Muscle of back (tissue), 13 donors: ENCODE measurements at places on chromosomes 1 and 21. TPM values are rescaled to one million over a fixed set of nuclear protein-coding genes. Genes with fewer than 3 reads are reported as not detected.
A peak's percentile ranks its signal among the peaks of the same experiment; 100 is the strongest.

GRCh38 chr1:59008599-59009347, 224.9 kb upstream of the JUN start:
- no peak for DNase-seq

DNA sequence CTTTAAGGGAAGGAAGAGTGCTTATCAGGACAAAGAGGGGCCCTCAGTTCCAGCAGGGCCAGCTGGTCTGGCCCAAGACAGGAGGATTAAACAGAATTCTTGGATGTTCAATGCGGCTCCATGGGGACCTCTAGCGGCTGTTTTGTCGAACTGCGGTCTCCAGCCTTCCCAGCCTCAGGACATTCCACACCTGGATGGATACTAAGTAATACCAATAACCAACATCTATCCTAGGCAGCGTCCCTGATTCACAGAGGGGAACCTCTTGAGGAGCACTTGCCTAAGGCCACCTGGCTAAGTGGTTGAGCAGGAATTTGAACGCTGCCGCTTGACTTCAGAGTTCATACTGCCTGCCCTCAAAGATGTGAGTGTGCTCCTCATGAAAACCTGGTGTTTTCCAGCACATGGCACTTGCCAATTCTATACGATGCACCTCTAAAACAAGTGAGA, 15.5 kb upstream of the CD247 start:
- DNase-seq, result peak; percentile 85

DNA sequence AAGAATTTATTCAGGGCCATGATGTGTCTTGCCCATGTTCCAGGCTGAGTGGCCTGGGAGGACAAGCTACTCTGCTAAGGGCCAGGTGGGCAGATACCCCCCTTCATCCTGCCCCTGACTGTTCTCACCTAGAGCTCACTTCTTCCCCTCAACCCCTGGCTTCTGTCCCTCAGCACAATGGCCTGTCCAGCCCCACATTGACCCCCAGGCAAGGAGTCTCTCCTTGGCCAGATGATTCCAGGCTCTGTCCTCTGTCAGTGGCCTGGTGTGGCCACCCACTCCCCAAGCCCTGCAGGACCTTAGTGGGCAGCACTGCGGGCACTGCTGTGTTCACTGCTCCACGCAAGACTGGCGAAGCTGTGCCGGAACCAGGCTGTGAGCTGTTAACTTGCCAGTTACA, 460.0 kb downstream of the MATN1 start:
- no peak for DNase-seq

Gene ANKRD45
- 0.39 TPM for polyA plus RNA-seq

DNA sequence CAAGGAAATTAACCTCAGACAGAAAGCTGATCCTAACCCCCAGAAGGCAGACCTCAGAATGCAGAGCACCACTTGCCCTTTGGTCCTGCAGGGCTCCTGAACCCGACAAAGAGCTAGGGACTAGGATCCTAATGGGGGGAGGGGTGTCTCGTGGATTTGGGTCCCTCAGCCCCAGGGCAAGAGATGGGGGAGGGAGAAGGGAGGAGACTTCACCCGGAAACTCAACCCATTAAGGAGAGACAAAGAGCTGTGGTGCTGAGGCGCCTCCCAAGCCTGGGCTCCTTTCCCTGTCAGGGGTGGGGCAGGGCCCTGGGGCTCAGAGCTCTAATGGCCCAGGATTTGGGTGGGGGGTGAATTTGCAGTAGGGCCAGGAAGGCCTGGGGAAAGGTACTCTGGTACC, 2.9 kb downstream of the NECTIN4 start:
- DNase-seq, result no peak

DNA sequence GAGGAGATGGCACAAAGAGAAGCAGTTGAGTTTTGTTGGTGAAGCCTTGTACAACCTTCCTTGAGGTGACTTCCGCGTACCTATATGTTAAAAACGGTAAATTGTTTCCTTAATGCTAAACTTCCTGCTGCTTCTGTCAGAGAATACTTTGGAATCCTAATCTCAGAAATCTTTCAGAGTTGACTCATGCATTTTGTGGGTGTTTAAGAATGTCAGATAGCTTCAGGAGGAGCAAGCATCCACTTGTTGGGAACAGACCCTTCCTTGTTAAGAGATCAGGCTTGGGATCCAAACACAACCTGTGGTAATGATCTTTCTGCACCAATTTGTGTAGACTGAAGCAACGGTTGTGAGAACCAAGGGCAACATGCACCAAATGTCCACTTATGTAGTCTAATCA, 29.5 kb downstream of the AK4 start:
- DNase-seq, result no peak

Gene LHX8
- 0.11 TPM for polyA plus RNA-seq

Gene SLC5A3
- 6.2 TPM for polyA plus RNA-seq

Gene C1orf21
- 58.3 TPM for polyA plus RNA-seq

Gene FAM110D
- 0.64 TPM for polyA plus RNA-seq

DNA sequence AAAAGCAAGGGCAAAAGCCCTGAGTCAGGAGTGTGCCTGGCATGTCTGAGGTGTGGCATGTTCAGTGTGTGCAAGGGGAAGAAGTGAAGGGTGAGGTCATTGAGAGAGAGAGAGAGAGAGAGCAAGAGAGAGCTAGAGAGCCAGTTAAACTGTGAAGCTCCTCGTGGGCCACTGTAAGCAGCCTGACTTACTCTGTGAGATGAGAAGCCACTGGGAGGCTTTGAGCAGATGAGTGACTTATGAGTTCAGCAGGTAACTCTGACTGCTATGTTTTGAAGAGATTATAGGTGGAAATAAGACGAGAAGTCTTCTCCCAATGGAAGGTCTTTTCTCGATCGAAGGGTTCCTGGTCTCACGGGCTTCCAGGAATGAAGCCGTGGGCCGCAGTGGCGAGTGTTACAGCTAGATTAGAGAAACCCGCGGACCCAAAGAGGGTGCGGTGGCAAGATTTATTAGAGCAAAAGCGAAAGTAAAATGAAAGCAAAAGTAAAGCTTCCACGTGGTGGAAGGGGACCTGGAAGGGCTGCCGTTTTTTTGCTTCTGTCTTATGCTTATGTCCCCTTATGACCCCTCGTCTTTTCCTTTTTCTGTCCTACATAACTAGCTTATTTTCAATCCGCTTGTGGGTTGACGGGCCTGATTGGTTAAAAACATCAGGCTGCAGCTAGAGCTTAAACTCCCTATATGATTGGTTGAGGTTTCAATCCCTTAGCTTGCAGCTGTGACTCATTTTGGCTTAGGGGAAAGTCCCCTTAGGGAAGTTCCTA, 323.1 kb upstream of the FAM78B start:
- DNase-seq, result peak; percentile 34

Gene SLAMF7
- polyA plus RNA-seq, result 0.41 TPM

Gene TIE1
- 38.9 TPM for polyA plus RNA-seq

Gene PDE9A
- polyA plus RNA-seq, result 6.7 TPM

Gene BLACAT1
- not detected for polyA plus RNA-seq

GRCh38 chr1:90475631-90476030, 241.5 kb downstream of the BARHL2 start:
- no peak for DNase-seq

Gene DEPDC1
- 6.5 TPM for polyA plus RNA-seq

DNA sequence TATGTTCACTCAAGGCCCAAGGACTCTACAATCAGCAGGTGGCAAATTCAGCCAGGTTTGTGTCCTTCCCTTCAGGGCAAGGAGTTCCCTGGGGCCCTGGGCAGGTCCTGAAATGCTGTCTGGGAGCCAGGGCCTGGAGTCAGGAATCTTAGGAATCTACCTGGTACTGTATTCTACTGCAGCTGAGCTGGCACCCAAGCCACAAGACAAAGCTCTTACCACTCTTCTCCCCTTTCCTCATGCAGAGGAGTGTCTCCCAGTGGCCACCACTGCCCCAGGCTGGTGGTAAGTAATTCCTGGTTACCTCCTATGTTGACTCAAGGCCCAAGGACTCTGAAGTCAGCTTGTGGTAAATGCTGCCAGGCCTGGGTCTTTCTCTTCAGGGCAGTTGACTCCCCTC, 153.4 kb downstream of the NRIP1 start:
- no peak for DNase-seq

DNA sequence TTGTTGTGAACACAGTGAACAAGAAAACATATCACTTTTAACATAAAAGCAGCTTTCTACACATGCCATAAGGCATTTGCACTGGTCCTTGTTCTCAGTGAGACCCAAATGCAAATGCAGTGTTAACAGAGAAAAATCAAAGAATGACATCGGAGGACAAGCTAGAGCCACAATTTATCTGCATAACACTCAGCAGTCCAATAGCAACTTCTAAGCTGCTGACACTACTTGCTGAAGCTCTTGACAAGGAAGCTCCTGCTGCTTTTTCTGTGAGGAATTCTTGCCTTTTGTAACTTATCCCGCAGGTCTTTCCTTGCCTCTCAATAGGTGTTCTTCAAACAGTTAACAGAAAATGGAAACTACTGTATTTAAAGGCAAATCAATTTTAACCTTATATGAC, 34.7 kb downstream of the USH2A start:
- no peak for DNase-seq

Gene LRRC8C
- 8.4 TPM for polyA plus RNA-seq

DNA sequence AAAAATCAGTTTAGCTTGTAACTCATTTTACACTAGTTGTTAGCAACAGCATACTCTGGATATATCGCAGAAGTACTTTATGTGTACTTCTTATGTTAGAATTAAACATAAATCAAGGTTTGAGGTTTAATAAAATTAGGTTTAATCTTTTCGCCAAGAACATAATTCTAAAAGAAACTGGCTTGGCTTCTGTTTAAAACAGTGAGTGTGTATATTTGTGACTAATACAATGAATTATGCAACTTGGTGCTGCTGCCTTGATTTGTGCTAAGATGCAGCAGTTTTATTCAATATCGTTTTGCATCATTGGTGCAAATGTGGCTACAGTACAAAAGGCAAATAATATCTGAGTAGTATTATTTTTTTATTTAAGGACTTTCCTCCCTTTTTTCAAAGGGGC, 44.8 kb downstream of the USP25 start:
- no peak for DNase-seq

DNA sequence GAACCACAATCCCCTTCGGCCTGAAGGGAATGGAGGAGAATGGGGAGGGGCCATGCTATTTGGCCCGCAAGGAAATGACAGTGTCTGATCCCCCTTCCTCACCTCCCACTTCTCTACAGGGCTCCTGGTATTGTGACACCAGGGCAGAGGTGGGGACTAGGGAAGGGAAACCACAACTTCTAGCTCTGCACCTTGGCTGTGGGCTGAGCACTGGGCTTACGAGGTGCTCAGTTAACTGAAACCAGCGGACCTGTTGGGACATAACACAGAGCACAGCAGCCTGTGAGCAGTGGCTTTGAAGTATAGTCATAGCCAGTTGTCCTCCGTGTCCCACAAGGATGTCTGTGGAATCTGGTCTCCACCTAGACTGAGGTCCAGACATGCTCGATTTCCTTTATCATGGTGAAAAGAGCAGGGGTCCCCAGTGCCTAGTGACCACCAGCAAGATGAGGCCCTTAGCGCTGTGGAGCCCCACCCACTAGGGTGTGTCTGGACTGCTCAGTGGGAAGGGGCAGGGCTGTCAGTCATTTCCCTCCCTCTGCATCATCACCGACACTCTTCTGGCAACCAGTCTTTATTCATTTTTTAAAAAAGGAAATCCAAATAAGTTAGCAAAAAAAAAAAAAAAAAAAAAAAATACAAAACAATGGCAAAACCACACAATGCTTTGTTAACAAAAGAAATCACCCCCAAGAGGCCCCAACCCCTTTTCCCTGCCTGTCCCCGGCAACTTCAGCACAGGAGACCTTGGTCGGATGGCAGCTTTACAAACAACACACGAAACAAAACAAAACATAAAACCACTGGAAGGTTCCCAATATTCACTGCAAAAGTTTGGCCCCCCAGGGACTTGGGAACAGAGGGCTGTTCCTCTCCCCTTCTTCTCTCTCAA, 3.0 kb downstream of the MYOG start:
- DNase-seq, result no peak

Gene RSBN1
- 11.8 TPM for polyA plus RNA-seq

Gene GOLT1A
- polyA plus RNA-seq, result not detected

GRCh38 chr1:165069829-165070228, 286.7 kb downstream of the LMX1A start:
- no peak for DNase-seq

Gene LAMC1
- polyA plus RNA-seq, result 331 TPM

DNA sequence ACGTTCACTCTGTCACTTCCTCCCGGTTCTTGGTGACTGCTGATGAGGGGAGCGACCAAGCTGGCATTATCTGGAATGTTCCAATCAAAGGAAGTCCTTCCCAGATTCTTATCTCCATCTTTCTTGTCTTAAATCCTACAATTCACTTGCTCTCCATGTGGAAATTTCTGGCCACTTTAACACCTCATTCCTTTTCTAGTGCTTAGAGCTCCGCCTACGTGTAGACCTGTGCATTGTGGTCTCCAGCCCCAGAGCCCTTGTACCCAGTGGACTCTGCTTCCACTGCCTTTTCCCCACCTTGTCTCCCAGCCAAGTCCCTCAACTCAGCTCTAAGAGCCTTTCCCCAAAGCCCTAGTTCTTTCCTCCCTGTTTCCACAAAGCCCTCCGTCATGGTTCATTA, 12.2 kb upstream of the KLHDC7A start:
- DNase-seq, result no peak

Gene HDAC1
- 48.1 TPM for polyA plus RNA-seq

- DNase-seq, result no peak
These were observed 32.7 kb downstream of the PPP2R5A start for GRCh38 chr1:212317916-212318315.

DNA sequence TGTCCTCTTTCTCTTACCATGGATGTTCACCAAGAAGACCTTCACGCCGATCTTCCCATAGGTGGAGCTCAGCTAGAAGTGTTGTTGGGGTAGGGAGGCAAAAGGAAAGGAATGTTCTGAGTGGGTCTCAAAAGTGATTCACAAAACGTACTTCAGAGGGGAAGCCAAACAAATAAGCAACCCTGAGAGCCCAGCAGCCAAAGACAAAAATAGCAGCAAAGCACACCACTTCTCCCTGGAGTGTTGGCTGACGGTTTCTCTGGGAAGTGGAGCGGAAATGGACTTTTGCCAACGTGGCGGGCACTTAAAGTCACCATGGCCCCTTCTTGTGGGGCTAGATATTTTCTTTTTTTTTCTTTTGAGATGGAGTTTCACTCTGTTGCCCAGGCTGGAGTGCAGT, 23.1 kb downstream of the SLC26A9 start:
- peak; percentile 34 for DNase-seq
